Hematopoietic multipotent progenitor cell (in vitro differentiated cells): ENCODE measurements at places on chromosomes 2 and 18.

GRCh38 chr2:144522897-144523595 is 3.1 kb upstream of the ZEB2 start:
- DNase-seq: no peak

- no peak for DNase-seq
These were observed 326.1 kb upstream of the HS6ST1 start for GRCh38 chr2:128644718-128645256.

DNA sequence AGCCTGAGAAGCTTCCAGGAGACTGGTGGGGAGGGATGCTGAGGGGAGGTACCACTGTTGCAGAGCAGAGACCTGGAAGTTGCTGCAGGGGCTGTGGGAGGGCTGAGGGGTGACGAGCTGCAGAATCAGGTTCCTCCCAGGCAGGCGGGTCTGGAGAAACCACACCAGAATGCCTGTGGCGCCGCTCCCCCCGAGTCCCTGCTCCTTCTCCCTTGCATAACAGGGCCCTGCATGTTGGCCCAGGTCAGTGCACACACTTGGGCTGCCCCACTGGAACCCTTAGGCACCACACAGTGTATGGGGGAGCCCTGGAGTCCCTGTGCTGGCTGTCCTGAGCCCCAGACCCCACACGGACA is 60.4 kb downstream of the ARL4C start:
- no peak for DNase-seq

DNA sequence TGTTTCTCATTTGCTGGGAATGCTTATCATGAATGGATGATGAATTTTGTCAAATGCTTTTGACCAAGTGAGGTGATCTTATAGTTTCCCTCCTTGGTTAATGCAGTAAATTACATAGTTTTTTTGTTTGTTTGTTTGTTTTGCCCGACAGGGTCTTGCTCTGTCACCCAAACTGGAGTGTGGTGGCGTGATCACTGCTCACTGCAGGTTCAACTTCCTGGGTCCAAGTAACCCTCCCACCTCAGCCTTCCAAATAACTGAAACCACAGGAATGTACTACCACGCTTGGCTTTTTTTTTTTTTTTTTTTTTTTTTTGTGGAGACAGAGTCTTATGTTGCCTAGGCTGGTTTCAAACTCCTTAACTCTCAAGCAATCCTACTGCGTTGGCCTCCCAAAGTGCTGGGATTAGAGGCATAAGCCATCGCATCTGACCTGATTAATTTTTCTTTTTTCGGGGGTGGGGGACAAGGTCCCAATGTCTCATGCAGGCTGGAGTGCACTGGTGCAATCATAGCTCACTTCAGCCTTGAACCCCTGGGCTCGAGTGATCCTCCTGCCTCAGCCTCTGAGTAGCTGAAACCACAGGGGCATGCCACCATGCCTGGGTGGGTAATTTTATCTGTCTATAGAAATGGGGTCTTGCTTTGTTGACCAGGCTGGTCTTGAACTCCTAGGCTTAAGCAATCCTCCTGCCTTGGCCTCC is 48.6 kb downstream of the SMAD2 start:
- no peak for DNase-seq

DNA sequence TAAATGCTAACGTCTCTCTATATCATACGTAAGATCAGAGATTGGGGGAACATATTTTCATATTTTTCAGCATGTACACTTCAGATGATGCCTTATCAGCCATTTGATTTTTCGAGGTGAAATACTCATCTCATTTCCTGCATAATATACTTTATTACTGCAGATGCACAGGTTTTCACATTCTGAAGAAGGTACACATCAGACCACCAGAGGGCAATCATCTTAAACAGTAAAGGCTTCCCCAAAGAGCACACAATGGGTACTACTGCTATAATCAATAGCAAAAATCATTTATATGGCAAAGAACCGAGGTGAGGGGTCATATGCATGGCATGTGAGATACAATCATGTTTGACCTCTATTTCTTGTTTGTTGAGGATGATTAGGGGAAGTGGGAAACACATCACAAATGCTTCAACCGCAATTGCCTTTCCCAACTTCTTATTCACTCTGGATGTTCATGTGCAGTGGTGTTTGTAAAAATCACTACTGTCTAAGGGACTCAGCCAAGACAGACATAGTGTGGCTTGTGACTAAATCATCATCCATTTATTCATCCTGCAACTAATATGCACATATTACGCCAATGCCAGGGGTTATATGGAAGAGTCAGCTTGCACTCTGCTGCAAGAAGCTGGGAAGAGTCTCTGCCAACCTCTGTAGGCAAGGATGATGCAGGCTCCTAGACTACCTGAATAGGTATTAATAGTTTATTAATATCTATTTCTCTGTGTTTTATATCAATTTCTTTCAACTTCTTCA is 118.7 kb downstream of the EPB41L3 start:
- DNase-seq: no peak

GRCh38 chr2:119461811-119462210 is 30.2 kb downstream of the TMEM37 start:
- DNase-seq: no peak
